ENCODE measurements at places on chromosomes 5 and 9.

DNA sequence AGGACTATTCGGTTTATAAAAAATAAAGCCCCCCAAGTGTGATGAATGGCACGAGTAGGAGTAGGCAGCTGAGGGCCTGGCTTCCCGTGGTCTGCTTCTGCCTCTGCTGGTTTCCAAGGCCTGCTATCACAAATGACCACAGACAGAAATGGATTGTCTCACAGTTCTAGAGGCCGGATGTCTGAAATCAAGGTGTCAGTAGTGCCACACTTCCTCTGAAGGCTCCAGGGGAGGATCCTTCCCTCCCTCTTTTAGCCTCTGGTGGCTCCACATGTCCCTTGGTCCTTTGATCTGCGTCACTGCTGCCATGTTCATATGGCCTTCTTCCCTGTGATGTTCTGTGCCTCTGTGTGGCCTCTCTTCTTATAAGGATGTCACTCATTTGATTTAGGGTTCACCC, 15.1 kb downstream of the PRKACG start:
- DNase-seq: no peak

- DNase-seq: no peak
Observed at GRCh38 chr9:83167126-83167525, 104.2 kb upstream of the RASEF start.

DNA sequence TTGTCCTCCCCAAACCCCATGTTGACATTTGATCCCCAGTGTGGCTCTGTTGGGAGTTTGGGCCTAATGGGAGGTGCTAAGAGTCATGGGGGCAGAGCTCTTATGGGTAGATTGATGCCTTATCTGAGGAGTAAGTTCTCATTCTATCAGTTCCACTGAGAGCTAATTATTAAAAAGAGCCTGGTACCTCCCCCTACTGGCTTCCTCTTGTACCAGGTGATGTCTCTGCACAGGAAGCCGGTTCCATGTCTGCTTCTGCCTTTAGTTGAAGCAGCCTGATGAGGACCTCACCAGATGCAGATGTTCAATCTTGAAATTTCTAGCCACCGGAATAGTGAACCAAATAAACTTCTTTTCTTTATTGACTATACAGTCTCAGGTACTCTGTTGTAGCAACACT, 10.8 kb downstream of the GABRB2 start:
- no peak for DNase-seq

DNA sequence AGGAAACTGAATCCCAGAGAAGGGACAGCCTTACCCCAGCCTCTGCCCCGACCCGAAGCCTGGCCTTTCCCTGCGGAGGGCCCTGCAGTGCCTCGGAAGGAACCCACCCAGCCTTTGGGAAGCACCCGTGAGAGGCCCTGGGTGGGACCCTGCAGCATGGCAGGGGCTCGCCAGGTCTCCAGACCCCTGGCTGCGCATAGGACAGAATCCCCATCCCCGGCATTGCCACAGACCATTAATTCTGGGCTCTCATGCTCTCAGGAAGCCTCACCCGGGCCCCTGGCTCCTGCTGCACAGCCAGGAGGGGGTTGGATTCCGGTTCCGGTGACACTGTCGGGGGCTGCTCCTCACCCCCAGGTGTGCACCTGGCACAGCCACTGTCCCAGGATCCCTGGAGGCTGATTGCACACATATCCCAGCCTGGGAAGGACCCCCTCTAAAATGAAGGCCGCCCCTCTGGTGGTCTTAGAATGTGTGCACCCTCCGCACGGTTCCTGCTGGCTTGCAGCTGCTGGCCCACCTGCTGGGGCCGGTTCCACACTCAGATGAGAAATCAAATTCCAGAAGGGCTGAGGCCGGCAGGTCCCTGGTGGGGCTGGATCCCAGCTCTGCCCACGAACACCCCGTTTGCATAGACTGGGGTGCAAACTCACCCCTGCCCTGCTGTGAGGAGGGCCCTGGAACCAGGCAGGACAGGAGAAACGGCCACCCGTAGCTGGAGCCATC, 4.7 kb downstream of the EGFL7 start:
- DNase-seq: no peak

- DNase-seq: no peak
Observed at GRCh38 chr5:35145691-35146317, 84.5 kb downstream of the PRLR start.

GRCh38 chr9:92289708-92290390, 3.6 kb downstream of the IARS1 start:
- no peak for DNase-seq

Data from activated CD4-positive, alpha-beta T cell treated with anti-CD3 and anti-CD28 coated beads, Interleukin-2, amount 50 U/mL, for 1 hour (primary cell).